Activated CD4-positive, alpha-beta T cell treated with anti-CD3 and anti-CD28 coated beads, Interleukin-2, amount 10 ng/mL, durations not matched to agents 7 days and 5 days (primary cell): ENCODE measurements at places on chromosomes 1 and 21.

- DNase-seq = no peak
These were observed 27.7 kb upstream of the C1orf159 start for GRCh38 chr1:1143636-1144035.

DNA sequence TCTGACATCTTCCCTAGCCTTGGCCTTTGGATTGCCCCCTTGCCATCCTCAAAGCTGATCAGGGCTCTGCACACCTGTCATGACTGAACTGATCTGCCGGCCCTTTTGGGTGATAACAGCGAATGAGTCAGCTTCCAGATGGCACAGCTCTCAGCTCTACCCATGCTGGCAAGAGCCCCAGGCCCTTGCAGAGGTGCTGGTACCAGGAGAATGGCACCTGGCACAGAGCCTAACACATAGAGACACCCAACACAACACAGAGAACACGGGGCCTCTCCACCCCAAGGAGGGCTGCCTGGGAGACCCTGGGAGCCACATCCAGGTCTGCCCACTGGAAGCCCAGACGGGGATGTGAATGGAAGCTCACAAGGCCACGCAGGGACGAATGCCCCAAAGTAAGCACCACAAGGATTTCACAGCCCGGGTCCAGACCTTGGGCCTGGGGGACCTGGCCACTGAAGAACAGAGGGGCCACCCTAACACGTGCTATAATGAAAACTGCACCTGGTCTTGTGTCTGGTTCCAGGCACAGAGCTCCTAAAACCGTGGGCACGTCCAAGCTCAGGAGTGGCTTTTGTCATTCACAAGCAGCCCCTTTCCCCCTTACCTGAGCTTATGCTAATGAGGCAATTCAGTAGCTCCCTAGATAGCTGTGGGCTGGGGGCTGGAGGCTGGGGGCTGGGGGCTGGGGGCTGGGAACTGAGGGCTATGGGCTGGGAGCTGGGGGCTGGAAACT lies 160.5 kb downstream of the NPHP4 start:
- DNase-seq = no peak

- no peak for DNase-seq
These were observed 64.6 kb downstream of the RHBG start for GRCh38 chr1:156433602-156434001.

DNA sequence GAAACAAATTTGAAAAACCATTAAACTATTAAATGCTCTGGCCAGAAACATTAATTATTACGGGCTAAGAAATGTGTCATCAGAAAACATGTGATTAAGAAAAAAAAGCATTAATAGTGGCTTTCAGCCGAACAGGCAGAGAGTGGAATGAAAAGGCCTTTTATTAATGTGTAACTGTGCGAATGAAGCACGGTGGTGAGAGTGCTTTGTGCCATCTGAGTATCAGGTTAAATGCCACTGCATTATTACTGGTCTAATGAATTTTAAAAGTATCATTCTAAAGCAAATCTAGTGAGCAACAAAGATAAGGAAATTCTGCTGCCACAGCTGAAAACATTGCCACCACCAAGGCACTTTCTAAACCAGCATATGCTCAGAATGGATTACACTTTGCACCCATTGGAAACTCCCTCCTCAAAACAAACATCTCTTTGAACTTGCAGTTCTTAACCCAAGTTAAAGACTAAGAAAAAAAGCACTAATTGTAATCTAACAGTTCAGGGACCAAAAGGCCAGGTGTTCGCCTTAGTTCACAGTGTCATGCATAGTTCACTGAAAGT lies 30.0 kb upstream of the SSX2IP start:
- DNase-seq = no peak

DNA sequence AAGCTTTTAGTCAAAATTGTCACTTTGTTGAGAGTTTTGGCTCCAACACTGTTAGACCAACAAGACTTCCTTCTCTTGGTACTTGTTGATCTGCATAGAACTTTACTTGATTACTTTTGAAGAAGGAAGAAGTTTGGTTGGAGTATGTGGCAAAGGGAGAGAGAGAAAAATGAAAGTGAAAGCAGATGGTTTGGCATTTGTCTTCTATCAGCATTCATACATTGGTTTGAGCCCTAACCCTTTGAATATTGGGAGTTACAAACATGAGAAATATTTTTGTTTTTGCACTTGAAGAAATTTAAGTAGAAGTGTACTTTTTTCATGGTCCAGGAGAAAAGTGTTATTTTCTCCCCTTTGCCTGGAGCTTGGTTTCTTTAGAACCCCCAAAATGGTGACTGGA lies 169.8 kb downstream of the ADGRL4 start:
- DNase-seq = no peak

- DNase-seq = no peak
These were observed 13.5 kb downstream of the SLC9A1 start for GRCh38 chr1:27141266-27142003.

GRCh38 chr1:220999872-221000863 lies 120.9 kb downstream of the HLX start:
- no peak for DNase-seq

DNA sequence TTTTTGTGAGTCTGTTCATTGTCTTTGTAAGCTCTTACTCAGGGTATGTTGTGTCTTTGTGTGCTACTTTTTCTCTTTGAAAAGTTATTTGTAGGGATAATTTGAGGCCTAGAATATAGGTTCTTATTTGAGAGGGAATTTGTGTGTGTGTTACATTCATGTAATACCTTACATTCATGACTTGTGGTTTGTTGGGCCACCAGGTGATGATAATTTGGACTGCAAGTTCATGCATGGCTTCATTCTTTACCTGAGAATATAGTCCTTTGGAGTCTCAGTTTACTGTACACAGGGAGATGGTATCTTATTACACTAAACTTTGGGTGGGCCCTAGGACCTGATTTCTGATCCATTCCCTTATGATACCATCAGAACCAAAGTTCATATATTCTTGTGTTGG lies 51.8 kb upstream of the FASLG start:
- no peak for DNase-seq

DNA sequence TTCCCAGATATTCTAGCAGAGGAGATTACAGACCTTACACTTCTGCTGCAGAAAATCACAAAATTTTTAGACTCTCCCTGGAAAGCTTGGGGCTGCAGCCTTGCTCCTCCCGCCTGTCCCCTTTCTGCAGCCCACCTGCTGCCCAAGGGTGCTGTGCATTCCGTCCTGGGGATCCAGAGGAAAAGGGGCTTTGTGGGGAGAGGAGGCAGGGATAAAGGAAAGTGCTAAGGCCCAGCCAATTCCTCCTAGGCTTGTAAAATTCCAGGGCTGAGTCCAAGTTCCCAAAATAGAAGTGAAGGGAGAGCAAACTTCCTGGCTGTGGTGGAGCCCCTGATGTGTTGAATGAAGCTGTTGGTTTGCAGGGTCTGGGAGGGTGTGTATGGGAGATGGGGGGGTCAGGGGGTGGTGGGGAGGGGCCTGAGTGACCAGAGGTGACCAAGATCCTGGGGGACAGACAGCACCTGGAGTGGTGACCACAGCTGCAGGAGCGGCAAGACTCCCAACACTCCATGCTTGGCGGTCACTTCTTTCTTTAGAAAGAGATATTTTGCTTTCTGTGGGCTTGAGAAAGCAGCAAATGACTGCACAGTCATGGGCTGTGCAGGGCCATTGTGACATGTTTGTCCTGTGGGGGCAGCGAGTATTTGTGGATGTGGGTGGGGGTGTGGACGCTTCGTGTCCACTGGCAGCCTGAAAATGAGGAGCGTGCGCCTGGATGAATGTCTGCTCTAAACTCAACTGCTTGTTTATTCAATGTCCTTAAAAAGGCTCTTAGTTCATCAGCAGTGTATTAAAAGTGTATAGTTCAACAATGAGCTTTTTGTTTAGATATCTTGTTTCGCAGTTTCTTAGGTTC lies 68.4 kb downstream of the TLR5 start:
- DNase-seq = no peak

DNA sequence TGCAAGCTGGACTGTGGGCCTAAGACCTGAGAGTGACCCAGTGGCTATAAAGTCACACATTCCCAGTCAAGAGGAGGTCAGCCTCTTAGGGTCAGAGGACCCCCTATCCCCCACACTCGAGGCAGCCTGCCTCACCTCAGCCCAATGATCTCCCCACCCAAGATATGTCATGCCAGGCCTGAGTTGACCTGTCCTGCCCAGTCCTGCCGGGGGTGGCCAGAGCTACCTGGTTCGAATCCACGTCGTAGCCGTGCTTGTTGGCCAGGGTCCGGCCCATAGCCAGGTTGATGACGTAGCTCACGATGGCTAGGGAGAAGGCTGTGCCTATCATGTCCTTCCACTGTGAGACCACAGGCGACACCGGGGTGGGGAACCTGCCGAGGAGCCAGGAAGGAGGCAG lies 15.6 kb downstream of the SLC26A9 start:
- DNase-seq = no peak

DNA sequence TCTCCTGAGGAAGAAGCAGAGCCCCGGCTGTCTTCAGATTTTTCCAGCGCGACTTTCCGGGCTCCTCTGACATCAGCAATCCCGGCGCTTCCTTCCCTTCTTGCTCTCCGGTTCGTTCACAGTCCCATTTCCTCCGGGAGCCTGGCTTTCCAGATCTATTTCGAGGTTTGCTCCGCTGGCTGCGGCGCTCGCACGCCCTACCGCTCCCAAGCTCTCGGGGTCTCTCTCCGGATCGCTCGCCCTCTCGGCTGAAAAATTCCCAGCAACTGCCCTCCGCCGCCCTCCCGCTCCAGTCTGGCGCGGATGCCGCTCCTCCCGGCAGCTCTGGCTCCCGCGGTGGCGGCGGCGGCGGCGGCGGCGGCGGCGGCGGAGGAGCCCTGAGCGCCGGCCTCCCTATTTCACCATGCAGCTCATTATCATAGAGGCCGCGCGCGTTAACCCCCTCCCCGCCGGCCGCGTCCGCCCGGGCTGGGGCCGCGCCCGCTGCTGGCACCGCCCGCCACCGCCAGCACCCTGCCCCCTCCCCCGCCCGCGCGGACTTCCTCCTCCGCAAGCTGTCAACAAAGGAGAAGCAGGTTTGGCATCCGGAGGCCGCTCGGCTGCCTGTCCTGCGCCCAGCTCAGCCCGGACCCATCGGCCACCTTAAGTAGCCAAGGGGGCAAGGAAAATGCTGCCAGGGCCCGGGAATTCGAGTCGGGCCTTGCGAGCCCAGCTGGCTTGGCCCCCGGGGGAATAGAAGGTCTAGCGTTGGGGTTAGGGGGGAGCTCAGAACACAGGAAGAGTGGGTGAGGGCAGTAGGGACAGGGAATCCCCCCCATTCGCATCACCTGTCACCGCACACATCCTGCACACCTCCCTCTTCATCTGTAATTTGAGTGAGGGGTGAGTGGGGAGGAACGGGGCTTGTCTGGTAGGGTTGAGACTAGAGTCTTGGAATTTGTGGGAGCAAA lies at the start of gene PLXNA2:
Gene PLXNA2 (minus strand): TSS at position 418 of the 950 bp plus-strand sequence. CDS start 26,462 bp downstream, outside the sequence.
- DNase-seq = peak; percentile 68

DNA sequence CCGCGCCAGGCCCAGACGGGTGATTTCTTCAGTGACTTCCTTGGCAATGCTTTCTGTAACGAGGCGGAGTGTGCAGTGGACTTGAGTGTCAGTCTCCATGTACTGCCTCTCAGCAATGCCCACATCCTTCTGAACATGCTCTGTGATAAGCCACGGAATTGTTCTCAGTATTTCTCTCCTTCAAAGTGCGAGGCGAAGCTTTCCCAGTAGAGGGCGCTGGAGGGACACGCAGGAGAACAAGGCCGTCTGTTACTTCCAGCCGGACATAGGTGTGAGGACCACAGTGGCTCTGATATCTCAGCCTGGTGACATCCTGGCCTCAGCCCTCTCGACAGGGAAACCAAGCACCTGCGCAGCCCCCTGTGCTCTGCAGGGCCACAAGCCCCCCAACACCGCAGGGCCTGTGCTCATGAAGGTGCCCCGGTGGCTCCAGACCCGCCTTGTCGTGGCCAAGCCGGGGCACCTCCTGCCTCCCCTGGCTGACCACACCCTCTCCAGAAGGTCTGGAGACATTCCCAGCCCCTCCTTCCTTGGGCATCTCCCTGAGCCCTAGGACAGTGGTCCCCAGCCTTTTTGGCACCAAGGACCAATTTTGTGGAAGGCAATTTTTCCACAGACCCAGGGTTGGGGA lies 46.1 kb upstream of the BACE2 start:
- peak; percentile 67 for DNase-seq

DNA sequence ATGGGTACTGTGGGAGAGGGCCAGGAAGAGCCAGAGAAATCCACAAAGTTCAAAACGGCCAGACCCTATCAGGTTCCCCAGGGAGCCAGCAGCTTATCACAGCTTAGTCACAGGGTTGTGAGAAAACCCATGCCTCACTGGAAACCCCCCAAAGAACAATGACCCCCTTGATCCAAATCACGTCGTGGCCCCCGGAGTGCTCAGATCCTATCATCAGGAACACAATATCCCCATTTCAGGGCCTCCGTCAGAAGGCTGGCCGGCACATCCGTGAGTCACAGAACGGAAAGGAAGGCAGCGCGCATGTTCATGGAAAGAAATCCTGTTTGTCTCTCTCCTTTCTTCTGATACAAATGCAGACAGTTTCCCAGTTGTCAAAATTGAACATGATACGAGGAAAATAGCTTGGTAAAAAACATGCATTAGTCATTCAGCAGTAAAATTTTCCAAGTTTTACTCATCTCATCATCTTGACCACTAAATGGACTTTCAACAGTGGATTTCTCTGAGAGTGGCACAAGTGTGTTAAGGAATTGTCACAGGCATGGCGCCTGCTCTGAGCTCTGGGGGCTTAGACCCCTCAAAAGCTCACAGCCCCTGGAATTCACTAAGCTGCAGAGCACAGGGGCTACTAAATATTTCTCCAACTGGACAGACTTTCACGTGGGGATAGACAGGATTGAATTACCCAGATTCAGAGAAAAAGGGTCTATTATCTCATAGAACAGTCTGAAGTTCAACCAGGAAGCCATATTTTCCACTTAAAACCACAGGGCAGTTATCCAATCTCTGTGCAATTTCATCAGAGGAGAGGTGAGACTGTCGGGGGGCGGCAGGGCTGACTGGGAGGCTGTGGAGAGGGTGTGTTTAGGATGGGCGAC lies 124.8 kb downstream of the RIPK4 start:
- no peak for DNase-seq

DNA sequence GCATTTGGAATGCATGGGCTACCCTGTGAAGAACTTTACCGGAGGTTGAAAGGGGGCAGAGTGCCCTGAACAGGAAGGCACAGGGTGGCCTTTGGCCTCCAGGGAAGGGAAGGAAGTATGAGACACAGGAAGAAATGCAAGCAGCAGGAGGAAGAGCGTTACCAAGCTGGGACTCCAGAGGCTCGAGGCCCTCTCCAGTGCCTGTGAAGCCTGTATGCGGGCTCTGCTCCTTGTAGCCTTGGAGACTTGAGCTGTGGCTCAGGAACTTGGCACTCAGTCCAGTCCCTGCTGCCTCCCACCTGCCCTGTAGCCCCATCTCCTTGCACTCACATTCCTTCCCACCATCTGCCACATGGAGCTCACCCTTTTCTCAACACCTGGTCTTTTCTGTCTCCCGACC lies 33.5 kb upstream of the RNF19B start:
- DNase-seq = no peak

- DNase-seq = no peak
These were observed 609.1 kb downstream of the KIF26B start for GRCh38 chr1:245763873-245764331.

- no peak for DNase-seq
These were observed 55.8 kb downstream of the VPS13D start for GRCh38 chr1:12285496-12286143.

DNA sequence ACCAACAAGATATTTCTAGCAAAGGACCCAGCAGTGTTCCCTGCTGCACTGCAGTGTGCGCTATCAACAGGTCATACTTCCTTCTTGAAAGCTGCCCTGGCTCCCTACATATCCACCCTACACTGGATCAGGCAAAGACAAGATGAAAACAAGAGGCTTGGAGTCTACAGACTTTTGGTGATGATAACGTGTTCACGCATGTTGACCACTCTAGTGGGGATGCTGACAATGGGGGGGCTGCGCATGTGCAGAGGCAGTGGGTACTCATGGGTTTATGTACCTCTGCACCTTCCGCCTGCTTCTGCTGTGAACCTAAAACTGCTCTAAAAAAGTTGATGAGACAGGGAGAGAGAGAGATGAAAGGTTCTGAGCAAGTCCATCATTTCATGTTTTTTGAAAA lies 5.5 kb downstream of the ENO1 start:
- DNase-seq = no peak
